Hematopoietic multipotent progenitor cell (in vitro differentiated cells): ENCODE measurements at places on chromosomes 11 and 22. TPM values are rescaled to one million over a fixed set of nuclear protein-coding genes. Genes with fewer than 3 reads are reported as not detected.

DNA sequence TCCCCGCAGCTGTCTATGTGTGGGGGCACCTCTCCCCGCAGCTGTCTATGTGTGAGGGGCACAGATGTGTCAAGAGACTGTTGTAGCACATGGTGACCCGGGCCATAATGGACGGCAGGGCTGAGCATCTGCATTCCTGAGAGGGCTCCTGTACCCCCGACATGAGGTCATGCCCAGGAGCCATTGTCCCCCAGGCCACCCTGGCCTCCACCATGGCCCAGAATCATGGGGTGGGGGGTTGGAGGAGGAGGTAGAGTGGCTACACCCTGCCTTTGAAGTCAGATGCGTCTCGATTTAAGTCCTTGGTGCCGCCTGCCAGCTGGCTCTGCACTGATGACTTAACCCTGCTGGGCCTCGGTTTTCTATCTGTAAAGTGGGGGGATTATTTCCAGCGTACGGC lies 49.1 kb downstream of the ARHGAP8 start:
- DNase-seq = no peak

DNA sequence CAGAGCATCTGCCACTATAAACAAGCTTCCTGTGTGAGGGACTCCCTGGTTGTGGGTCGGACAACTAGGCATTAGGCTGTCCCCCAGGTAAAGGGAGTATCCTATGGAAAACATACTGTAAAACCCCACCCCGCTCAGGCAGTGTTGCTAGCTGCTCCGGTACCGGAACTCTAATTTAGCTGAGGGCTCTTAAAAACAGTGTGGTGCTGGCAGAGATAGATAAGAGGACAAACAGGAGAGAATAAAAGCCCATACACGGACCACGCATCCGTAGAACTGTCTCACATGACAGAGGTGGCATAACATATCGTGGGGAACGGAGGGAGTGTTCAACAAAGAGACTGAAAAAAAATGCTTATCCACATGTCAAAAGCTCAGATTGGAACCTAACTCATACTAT lies 3.4 kb upstream of the MOGAT2 start:
- DNase-seq = no peak

GRCh38 chr11:68691402-68691784 lies 7.0 kb downstream of the GAL start:
- no peak for DNase-seq

TMPRSS13 gene
- 0.54 TPM for total RNA-seq

HPS4 gene
- total RNA-seq = 64.9 TPM

- no peak for DNase-seq
Measured at GRCh38 chr11:20278727-20279126, 84.8 kb upstream of the HTATIP2 start.

SOX6 gene
- total RNA-seq = 0.27 TPM

- DNase-seq = no peak
Measured at GRCh38 chr11:9341638-9342178, 27.3 kb upstream of the TMEM41B start.

DNA sequence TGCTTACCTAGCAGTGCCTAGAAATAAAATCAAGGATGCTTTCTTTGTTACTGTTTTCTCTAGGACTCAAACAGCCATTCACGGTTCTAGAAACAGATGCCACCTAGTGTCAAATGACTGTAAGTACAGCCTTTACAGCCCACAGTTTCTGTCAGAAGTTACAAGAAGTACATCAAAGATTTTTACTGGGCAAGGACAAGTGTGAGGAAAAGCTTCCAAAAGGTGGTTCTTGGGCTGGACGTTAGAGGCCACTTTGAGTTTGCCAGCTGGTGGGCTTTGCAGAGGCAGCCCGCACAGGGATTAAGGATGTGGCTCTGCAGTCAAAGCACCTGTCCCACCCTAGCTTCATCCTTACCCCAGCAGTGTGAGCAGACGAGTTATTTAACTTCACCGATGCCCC lies 6.9 kb downstream of the KMT5B start:
- DNase-seq = peak; percentile 51

GRCh38 chr22:48507171-48507570 lies 1320.5 kb downstream of the BRD1 start:
- DNase-seq = no peak

DNA sequence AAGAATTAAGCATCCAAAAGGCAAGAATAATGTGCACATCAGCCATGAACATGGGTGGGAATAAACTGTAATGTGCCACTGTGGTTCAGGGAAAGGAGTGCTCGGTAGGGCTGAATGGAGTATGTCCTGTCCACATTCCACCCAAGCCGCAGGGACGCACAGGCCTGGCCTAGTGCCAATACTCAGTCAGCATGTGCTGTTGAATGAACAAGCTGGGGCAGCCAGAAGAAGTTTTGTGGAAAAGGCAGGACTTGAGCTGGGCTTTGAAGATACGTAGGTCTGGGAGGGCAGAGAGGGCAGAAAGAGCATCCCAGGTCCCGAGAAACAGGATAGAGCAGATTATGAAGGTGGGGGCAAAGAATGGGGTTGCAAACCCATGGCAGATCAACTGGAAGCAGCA lies 60.0 kb upstream of the PLET1 start:
- no peak for DNase-seq

- peak; percentile 81 for DNase-seq
Measured at GRCh38 chr11:70397983-70398833, at the start of gene CTTN. CTTN (plus strand) TSS chr11:70398529; CDS start chr11:70407298, 8,769 bp downstream.

- no peak for DNase-seq
Measured at GRCh38 chr11:15704556-15704955, 589.8 kb downstream of the INSC start.

DNA sequence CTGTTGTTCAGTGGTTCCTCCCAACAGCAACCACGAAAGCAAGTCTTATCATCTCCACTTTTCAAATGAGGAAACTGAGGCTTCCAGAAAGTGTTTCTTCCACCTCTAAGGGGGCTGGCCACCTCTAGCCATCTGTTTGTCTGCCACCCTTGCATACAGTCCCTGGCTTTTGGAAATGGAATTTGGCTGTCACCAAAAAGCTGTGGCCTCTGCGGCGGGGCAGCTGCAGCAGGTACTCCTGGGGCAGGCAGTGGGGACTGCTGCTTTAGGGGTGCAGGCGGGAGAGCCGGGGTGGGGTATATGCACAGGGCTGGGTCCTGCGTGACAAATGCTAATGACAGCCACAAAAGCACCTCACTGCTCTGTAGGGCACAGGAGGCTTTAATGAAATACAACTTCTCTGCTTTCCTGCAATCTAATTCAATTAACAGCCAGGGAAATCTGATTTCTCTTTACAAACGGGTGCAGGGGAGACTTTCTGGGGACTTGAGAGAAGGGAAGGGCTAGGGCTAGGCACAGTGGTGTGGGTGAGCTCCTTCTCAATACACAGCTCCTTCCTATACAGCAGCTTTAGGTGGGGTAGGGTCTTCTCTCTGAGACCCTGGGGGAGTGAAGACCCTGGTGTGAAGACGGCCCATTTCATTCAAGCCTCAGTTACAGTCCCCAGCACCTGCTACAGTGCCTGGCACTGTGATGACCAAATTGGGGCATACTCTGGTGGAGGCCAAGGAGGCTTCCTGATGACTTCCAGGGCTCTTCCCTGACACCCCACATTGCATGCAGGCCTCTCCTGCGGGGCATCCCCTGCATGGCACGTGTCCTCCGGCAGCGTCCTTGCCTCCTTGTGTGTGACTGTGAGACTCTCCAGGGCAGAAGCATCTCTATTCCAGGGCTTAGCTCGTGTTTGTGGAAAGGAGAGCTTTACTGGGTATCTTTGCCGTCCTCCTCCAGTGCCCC lies 161.6 kb downstream of the CEP164 start:
- DNase-seq = no peak

TRIM51 gene
- not detected for total RNA-seq

FADS1 gene
- 61.1 TPM for total RNA-seq

- DNase-seq = no peak
Measured at GRCh38 chr11:12674936-12675696, 895 bp downstream of the TEAD1 start.

GRCh38 chr11:72682238-72682857 lies 8.1 kb upstream of the PDE2A start:
- DNase-seq = no peak

GRCh38 chr22:50530580-50530876 lies 716 bp upstream of the TYMP start:
- no peak for DNase-seq

SYNGR1 gene
- total RNA-seq = 92.9 TPM

GRCh38 chr11:76369406-76369805 lies 11.5 kb downstream of the THAP12 start:
- DNase-seq = no peak

OR51B6 gene
- total RNA-seq = not detected

GRCh38 chr11:72426103-72426757 lies 8.1 kb downstream of the CLPB start:
- no peak for DNase-seq

CRYBA4 gene
- not detected for total RNA-seq

GRCh38 chr11:86388198-86388597 lies 13.5 kb downstream of the CCDC81 start:
- DNase-seq = no peak

DNA sequence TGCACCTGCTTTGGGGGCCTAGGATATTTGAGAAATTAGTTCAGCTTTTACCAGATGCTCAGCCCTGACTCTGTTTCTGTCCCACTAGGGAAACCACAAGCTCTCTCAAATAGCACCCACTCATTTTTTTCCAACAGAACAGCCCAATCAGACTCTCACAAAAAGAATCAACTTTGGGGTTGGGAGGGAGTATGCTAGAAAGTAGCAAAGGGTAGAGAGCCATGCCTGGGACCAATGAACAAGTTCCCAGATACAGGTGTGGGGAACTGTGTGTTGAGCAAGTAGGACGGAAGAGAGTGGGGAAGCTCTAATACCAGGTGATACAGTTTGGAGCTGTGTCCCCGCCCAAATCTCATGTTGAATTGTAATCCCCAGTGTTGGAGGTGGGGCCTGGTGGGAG lies 41.1 kb downstream of the TRIM66 start:
- DNase-seq = no peak

DNA sequence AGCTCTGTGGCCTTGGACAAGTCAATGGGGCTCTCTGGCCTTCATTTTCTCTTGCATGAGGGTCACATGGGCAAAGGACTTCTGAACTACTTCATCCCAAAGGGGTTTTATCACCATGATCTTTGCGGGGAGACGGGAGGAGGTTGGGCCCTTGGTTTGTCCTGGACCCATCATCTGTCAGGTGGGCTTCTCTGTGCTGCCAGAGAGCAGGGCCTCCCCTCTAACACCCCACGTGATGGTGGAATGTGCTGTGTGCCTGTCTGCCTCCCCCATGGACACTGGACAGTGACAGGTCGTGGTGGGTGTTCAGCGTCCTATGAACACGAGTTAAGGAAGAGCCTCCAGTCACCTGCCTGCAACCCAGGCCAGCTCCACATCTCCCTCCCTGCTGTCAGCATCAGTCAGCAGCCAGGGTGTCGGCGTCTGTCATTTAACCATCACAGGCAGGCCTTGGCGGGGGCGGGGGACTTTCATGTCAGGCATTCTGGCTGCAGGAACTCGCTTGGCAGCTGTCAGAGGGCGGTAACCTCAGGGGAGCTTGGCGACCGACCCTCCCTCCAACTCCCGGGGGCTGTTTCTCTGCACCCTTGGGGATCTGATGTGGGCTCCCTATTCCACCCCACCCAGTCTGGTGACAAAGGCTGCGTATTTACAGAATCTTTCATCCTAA lies 2.6 kb upstream of the SUN2 start:
- DNase-seq = no peak
